ENCODE measurements at places on chromosomes 3 and 15.

- DNase-seq = no peak
These were observed 178.0 kb downstream of the TPRG1 start for GRCh38 chr3:189349772-189350171.

GRCh38 chr3:181969925-181970324 is 258.2 kb downstream of the SOX2 start:
- DNase-seq = no peak

DNA sequence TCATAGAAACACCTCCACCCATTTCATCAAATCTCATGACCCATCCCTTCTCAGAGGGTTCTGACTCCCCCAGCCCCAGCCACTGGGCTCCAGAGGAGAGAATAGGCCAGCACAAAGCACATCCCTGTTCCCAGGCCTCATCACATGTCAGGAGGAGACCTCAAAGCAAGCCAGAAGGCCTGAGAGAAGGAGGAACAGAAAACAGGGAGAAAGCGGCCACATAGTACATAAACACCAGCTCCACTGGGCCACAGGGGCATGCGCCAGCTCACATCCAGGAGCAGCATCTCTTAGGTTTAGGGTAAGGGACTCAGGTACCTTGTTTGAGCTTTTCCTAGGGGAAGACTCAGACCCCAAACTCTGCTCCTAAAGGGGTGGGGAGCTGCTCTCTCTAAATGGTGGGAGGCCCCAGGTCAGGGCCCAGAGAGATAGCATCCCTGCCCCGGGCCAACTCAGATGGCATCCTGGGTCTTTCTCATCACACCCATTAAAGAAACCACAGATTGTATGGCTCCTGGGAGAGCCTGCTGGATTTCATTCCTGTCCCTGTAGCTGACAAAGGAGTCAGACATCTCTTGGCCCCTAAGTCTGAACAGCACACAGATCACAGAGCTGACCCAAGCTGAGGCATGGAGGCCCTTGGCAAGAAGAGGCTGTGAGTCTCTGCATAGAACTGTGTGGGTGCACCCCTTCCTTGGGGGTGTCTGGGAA is 2.5 kb downstream of the SHF start:
- DNase-seq = no peak

DNA sequence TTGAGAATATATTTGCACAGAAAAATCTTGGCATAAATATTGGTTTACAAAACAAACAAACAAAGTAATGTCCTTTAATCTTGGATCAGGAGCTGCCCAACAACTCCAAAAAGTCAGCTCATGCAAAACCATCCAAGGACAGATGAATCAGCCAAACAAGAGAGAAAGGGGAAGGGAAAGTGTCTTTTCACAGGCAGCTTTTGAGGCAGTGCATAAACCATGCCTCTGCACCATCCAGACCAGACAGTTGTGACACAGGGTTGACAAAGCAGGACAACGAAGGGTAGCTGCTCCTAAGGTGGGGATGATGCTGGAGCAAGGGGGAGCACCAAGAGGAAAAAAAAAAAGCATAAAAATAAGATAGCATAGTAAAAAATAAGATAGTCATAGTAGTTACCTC is 8.7 kb downstream of the CD86 start:
- DNase-seq = peak; percentile 56

GRCh38 chr3:123799544-123800361 is 84.4 kb downstream of the MYLK start:
- no peak for DNase-seq

DNA sequence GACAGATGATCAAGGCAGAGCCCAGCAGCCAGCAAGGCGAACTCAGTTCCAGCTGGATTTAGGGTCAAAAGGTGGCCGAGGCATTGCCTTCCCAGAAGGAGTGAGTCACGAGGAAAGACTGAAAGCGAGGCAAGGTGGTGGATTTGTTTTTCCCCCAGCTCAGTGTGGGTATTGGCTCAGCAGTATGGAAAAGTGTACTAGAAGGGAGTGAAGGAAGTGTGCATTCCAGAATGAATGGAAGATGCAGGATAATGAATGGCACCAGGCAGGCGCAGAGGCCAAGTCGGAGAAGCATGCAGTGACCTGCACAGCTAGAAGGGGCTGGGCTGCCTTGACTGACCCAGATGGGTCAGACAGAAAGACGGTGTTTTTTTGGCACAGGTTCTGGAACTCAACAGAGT is 46.3 kb downstream of the FOXP1 start:
- DNase-seq = no peak

DNA sequence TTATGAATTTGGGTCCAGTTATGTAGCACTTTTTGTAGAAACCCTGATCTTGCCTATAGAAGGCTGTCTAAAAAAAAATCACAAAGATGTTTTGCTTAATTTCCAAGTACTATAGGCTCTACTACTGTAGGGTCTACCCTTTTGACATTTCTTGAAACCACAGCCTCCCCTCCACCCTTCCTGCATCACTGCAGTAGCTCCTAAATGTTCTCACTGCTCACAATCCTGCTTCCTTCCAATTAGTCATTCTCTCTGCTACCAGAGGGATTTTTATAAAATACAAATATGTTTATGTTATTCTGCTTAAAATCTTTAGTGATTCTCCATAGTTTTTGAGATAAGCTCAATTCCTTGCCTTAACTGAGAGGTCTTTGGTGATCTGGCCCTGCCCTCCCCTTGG is 114.0 kb downstream of the CYP19A1 start:
- DNase-seq = no peak

DNA sequence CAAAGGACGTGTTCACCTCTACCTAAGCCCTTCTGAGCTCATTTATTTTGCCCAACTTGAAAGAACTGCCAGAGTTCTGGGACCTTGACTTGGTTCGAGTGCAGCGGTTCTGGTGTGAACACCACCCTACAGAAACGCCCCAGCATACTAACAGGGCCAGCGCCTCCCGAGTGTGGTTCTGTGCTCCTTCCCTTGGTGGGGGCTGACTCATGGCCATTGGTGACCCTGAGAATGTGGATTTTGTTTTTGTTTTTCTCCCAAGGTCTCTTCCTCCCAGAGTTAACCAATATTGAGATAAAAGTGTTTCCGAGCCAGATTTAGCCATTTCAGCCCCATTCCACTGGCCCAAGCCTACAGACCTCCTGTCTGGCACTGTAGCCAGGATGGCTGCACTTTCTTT is 27.9 kb downstream of the SEMA7A start:
- DNase-seq = no peak

DNA sequence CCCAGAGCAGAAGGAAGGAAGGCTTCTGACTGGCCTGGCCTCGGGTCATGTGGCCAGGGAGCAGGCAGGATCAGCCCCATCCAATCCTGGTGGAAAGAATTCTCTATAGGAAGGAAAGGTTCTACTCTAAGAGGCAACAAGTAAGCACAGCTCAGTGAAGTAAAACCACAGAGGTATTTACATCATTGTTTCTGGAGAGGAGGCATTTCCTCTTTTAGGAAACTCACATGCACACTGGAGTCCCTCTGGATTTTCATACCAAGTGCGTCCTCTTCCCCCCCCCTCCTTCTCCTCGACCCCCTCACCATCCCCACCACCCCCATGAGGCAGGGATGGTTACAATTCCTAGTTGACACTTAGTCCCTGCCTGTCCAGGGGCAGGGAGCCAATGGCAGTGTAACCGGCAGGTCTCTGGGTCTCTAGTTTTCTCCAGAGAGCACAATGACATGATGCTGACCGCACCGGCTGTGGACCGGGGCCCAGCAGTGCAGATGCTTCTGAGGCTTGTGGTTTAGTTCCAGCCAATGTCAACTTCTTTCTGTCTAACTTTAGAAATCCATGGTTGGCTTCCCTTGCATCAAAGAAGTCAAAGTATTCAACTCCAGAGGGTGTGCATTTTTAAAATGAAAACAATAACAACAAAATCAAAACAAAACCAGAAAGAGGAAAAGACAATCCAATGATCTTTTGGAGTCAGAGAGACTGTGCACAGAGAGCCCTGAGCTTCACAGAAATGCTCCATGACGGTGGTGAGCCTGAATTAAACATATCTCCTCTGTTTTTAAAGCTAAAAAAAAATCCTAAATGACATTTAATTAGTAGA is 230.3 kb upstream of the TLE3 start:
- no peak for DNase-seq

- DNase-seq = no peak
These were observed 180.4 kb downstream of the SMAD6 start for GRCh38 chr15:66882251-66883020.

- no peak for DNase-seq
These were observed 21.6 kb downstream of the P3H2 start for GRCh38 chr3:190099099-190099498.

- no peak for DNase-seq
These were observed 44.8 kb downstream of the CCDC12 start for GRCh38 chr3:46931631-46932331.

DNA sequence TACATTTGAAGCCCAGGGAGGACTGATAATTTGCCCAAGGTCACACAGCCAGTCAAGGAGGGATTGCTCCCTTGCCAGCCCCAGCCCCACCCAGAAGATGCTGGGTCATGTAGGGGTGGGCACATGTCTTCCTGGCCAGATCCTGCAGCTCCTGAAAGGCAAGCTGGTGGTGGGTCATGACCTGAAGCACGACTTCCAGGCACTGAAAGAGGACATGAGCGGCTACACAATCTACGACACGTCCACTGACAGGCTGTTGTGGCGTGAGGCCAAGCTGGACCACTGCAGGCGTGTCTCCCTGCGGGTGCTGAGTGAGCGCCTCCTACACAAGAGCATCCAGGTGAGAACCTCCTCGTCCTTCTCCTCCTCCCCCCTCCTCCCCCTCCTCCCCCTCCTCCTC is 13.2 kb downstream of the ISG20 start:
- DNase-seq = no peak

GRCh38 chr15:44381236-44381635 is 46.2 kb upstream of the CTDSPL2 start:
- no peak for DNase-seq

DNA sequence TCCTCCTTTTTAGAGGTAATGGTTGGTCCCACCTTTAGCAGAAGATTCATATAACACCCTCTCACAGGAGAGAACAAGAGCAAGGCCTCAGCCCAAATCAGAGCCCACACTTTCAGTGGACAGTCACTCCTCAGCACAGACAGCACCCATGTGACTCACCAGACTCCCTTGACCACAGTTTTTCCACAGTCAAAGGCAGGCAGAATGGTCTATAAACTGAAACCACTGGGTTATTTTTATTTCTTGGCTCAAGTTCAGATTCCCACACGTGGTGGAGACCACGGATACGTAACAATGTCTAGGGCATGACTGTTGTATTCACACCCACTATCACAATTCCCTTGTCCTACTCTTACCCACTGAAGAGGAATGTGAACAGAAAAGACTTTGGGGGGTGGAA is 237.8 kb upstream of the UBE2E1 start:
- no peak for DNase-seq

Data from OCI-LY7 (cell line).